ENCODE measurements at places on chromosomes 6 and 20. TPM values are rescaled to one million over a fixed set of nuclear protein-coding genes. Genes with fewer than 3 reads are reported as not detected.

GRCh38 chr6:7144872-7145584 lies 37.3 kb downstream of the RREB1 start:
- DNase-seq = no peak

GRCh38 chr20:24604966-24605665 lies 135.7 kb downstream of the SYNDIG1 start:
- no peak for DNase-seq

Gene ULBP1
- 0.28 TPM for total RNA-seq

DNA sequence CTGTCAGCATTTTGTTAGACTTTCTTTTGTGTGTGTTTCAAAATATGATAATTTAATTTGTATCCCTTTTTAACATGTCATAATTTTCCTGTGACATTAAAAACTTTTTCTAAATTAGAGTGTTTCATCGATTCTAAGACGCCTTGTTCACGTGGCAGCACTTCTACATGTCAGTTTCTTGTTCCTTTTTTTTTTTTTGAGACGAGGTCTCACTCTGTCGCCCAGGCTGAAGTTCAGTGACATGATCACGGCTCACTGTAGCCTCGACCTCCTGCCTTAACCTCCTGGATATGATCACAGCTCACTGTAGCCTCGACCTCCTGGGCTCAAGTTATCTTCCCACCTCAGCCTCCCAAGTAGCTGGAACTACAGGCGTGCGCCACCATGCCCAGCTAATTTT lies 27.6 kb upstream of the ADRM1 start:
- DNase-seq = no peak

GRCh38 chr6:139271056-139271455 lies 20.7 kb downstream of the TXLNB start:
- DNase-seq = no peak

DNA sequence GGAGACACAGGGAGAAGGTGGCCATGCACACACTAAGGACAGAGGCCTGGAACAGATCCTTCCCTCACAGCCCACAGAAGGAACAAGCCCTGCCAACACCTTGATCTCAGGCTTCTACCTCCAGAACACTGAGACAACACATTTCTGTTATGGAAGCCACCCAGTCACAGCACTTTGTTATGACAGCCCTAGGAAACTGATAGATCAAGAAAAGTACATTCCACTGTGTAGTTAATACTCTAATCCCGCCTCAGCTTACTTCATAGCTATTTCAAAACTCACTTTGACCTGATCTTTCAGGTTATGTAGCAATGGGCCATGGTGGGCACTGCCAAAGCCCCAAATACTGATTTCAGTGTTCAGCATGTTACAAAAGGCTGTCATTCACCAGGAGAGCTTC lies 66.8 kb downstream of the CD24 start:
- no peak for DNase-seq

GRCh38 chr20:23203310-23203709 lies 117.2 kb upstream of the CD93 start:
- no peak for DNase-seq

Gene FAM83C
- total RNA-seq = not detected

Gene PRDM13
- total RNA-seq = not detected

GRCh38 chr6:155223646-155224451 lies 40.0 kb upstream of the CLDN20 start:
- peak; percentile 82 for DNase-seq

- no peak for DNase-seq
These were observed 162.5 kb downstream of the PRL start for GRCh38 chr6:22134308-22134707.

GRCh38 chr6:53892707-53893106 lies 97.9 kb downstream of the LRRC1 start:
- no peak for DNase-seq

DNA sequence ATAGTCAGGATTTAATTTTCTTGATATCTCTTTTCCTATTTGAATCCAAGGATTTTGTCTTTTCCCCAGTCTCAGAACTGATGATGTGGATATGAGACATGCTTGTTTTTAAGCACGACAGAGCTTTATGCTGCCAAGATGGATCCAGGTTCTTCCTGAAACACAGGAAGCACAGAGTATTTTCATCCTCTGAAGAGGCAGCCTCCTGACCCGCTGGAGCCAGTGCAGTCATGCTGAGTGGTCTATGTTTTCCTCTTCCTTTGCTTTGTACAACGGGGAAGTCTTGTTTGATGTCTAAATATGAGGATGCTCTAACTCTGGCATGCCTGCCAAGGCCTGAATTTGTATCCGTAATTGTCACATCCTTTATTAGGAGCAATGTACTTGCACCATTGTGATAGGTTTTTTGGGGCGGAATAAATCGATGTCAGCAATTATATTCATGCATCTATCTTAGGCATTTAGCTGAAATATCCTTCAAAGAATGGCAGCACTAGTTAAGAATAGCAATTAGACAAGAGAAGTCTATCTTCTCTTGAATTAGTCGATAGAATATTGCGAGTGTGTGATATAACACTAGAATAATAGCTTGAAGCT lies 407.1 kb upstream of the JAG1 start:
- no peak for DNase-seq

GRCh38 chr6:111604259-111605099 lies 1.2 kb downstream of the TRAF3IP2 start:
- peak; percentile 51 for DNase-seq

DNA sequence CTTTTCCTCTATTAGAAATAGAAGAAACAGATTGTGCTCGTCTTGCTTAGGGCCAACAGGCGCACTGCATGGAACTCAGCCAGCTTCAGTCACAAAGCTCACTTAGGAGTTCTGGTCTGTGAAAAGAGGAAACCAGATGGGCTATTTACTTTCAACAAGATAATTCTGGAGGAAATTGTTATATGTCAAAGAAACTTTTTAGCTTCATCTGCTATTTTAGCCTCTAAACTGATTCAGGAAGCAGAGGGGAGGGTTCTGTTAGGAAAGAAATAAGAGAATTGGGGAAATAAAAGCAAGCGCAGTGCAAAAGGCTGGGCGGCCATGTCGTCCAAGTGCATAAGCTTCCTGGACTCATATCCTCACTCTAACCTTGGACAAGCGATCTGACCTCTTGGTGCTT lies 21.3 kb downstream of the PRKN start:
- DNase-seq = no peak

DNA sequence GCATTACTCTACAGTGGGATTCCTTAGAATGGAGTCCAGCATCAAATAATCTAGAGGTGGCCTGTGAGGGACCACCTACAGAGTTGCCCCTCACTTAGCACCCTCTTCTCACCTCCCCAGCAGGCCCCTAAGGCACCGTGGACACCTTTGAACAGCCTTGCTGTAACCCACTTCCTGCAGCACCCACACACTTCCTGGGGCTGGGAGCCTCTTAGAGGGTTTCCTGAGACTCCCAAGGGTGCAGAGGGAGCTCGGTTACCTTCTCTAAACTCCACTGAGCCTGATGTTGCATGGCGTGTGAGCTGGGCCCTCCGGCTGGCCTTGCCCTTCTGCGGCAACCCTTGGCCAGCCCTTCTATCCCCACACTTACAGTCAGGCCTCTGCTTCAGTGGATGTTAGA lies 7.3 kb upstream of the SIRPG start:
- no peak for DNase-seq

GRCh38 chr20:58511364-58511763 lies 3.8 kb downstream of the APCDD1L start:
- DNase-seq = peak; percentile 23

- DNase-seq = no peak
These were observed 17.6 kb downstream of the GHRH start for GRCh38 chr20:37243937-37244571.

DNA sequence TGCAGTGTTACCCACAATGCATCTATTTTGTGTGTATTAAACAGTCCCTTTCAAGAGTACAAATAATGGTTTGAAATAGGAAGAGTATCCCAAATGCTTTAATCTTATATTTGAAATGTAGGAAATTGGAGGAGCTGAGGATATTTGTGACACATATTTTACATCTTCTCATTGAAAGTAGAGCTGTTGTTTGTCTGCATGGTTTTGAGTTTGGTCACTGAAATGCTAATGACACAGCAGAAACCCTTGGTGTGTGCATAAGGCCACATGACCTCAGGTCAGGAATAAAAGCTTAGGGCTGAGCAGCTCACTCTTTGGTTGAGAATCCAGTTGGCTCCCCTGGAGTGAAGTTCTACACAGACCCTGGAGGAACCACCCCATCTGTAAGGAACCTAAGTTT lies 49.8 kb downstream of the TPD52L1 start:
- no peak for DNase-seq

Gene FYN
- 40.0 TPM for total RNA-seq

Gene HMGN4
- total RNA-seq = 67.1 TPM

DNA sequence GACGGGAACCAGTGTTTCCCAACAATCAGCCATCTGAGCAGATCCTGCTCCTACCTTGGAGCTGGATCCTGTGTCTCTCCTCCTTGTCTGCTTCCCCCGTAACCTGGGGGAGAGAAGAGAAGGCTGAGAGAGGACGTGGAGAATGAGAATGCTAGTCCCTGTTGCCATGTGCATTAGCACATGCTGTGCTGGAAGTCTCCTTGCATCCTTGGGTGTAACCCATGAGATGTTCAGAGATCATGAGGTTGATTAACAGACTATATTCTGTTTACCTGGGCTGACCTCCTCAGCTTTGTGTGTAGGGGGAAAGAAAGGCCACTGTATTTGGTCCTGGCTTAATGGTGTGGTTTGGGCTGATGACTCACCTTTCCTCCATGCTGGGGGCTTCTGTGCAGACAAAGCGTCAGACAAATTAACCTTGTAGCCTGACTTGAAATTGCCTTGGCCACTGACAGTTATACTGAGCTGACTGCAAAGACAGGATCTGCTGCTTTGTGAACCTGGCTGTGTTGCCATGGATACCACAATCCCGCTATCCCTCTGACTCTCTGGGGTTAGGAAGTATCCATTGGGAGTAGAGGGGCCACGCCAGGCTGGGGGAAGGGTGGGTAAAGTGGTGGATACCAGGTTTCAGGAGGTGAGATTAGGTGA lies 243.7 kb upstream of the CHD6 start:
- no peak for DNase-seq

Gene KCNK17
- not detected for total RNA-seq

GRCh38 chr20:23680146-23680545 lies 8.7 kb downstream of the CST4 start:
- DNase-seq = no peak

- DNase-seq = no peak
These were observed 81.0 kb downstream of the SRC start for GRCh38 chr20:37426978-37427377.

DNA sequence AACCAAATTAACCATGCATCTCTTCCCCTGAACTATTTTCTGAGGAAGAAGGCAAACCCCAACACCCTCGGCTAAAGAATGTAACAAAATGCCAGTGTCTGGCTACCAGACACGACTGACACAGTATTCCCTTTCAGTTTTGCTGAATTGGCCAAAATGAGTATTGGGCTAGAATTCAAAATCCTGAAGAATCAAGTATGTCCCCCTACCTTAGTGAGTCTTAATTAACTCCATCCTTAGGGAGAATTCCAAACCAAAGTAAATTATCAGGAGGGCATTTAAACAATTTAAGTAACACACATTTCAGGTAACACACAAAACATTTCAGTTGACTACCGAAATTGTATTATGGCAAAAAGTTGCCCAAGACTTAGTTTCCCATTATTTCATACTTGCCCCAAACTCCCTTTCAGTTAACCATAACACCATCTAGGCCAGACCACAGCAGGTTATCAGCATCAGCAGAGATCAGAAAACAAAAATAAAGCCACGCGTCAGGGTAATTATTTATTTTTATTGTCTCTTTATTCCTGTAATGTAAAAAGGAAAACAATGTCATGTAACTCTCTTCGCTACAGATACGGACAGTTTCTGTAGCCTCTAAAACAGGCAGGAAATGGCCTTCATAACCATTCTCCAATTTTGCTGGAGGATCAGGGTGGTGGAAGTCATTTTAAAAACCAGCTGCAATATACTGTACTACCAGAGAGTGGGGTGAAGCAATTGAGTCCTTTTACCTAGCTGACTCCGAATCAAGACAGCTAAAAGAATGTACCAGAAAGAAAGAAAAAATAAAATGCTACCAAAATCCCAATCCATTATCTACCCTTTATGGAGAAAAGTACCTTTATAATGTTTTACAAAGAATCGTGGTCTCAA lies 1.9 kb downstream of the SNX5 start:
- DNase-seq = peak; percentile 46

GRCh38 chr6:37316071-37316470 lies 37.7 kb upstream of the RNF8 start:
- no peak for DNase-seq

Gene TAGAP
- 4.9 TPM for total RNA-seq

Gene MROH8
- total RNA-seq = 3.9 TPM

Gene FAM217A
- not detected for total RNA-seq

Gene ELOVL2
- 24.8 TPM for total RNA-seq

- peak; percentile 60 for DNase-seq
These were observed 42.2 kb upstream of the SPTLC3 start for GRCh38 chr20:12966468-12967085.

DNA sequence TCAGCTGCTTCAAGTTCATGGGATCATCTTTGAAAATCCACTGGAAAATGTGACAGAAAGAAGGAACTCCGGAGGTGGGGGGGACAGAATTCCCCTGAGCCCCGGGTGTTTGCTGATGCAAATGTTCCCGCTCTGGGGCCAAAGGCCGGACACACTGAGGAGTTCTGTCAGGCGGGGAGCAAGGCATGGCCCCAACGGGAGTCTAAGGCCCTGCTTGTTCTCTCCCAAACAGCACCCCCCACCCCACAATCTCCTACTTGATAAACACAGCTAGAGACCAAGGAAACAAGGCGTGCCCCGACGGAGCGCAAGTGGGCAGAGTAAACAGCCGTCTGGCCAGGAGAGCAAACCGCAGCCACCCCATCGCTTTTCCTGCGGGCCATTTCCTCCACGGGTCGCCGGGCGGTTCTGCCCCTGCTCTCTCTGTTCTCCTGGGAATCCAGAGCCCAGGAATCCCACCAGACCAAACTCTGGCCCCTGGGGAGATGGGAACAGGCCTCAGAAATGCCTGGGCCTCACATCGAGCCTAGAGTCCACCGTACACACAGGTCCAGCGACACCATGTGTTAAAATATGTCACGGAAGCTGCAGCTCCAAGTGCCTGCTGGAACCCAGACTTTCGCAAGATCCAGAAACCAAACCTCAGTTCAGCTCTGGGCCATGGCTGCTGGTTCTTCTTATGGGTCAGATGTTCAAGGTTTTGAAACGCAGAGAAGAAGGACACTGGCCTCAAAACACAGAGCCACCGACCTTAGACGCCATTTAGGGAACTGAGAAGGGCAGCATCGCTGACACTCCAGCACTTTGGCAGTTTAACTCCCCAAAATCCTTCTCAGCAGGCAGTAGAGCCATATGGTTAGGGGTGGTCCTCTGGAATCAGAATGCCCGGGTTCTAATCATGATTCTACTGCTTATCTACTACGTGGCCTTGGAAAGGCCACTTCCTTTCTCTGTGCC lies 104.2 kb downstream of the PREX1 start:
- DNase-seq = peak; percentile 34

DNA sequence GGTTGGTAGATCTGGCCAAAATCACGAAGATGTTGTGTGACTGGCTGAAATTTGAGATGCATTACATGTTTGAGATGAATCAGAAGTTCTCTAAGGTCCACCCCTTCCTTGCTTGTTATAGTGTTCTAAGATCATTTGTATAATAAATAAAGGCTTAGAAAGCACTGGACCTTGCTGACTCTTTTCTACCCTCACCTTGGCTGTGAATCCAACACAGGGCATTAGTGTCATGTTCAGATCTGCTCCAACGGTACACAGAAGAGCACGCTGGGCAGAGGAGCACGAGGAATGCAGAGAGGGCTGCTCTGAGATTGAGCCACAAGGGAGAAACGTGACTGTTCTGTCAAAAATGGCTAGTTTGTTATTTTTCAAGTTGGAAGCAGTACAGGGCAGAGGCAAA lies 169.5 kb upstream of the HDAC2 start:
- DNase-seq = no peak

GRCh38 chr6:28985462-28986164 lies 19.5 kb downstream of the ZNF311 start:
- DNase-seq = peak; percentile 96
